ENCODE measurements at places on chromosomes 11 and 22.

DNA sequence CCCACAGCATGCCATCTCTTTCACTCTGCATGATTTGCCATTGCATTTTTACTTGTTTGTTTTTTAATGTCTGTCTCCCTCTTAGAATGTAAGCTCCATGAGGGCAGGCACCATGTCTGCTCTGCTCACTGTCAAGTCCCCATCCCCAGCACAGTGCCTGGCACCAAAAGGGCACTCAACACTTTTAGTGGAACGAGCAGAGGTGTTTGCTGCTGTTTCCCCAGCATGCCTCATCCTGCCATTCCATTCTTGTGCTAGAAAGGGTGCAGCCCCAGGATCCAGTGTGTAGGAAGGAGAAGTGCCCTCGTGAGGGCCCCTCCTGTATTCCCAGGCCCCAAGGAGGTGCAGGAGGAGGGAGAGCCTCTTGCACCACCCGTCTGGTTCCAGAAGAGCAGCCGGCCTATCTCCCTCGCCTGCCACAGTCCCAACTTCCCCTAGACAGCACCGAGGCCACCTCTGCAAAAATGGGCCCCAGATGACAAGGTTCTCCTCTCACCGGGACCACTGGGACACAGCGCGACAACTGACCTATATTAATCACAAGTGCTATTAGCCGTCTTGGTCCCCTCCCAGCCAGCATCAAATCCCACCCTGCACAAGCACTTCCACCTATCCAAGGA lies 33.3 kb upstream of the CACNG2 start:
- DNase-seq: no peak

DNA sequence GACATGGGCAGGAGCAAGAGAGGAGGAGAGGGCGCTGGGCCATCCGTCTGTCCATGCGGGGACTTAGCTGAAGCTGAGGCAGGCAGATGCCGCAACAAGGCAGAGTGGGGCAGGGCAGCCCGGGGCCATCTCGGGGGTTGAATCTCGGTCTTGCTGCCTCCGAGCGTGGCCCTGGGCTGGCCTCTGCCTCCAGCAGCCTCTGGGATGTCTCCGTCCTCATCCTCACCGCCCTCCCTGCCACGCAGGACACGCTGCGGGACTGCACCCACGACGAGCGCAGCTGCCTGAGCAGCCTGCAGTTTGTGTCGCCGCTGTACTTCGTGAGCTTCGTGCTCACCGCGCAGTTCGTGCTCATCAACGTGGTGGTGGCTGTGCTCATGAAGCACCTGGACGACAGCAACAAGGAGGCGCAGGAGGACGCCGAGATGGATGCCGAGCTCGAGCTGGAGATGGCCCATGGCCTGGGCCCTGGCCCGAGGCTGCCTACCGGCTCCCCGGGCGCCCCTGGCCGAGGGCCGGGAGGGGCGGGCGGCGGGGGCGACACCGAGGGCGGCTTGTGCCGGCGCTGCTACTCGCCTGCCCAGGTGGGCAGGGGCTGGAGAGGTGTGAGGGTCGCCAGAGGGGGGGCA lies 108.4 kb downstream of the CACNA1I start:
- DNase-seq: no peak

GRCh38 chr11:68362801-68363379 lies 50.5 kb downstream of the LRP5 start:
- DNase-seq: no peak

GRCh38 chr22:47370448-47371262 lies 608.2 kb downstream of the TBC1D22A start:
- DNase-seq: no peak

GRCh38 chr11:27201454-27202302 lies 161.1 kb downstream of the BBOX1 start:
- DNase-seq: no peak

DNA sequence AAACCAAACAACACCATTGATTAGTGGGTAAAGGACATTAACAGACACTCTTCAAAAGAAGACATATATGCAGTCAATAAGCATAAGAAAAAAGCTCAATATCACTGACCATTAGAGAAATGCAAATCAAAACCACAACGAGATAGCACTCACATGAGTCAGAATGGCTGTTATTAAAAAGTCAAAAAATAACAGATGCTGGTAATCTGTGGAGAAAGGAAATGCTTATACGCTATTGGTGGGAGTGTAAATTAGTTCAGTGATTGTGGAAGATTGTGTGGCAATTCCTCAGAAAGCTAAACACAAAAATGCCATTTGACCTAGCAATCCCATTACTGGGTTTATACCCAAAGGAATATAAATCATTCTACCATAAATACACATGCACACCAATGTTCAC lies 182.6 kb downstream of the TRPC6 start:
- DNase-seq: no peak

- DNase-seq: no peak
Measured at GRCh38 chr11:70885281-70886231, 366.8 kb downstream of the SHANK2 start.

GRCh38 chr11:106827687-106828086 lies 190.6 kb downstream of the GUCY1A2 start:
- DNase-seq: no peak

- DNase-seq: peak; percentile 14
Measured at GRCh38 chr22:44550711-44551491, 52.9 kb upstream of the RTL6 start.

Measured in stimulated activated CD4-positive, alpha-beta T cell treated with anti-CD3 and anti-CD28 coated beads, Interleukin-1b, Interleukin-23, amount 100 ng/mL, for 24 hours (primary cell).